ENCODE measurements at places on chromosomes 11 and 22.
A peak's percentile ranks its signal among the peaks of the same experiment; 100 is the strongest.

DNA sequence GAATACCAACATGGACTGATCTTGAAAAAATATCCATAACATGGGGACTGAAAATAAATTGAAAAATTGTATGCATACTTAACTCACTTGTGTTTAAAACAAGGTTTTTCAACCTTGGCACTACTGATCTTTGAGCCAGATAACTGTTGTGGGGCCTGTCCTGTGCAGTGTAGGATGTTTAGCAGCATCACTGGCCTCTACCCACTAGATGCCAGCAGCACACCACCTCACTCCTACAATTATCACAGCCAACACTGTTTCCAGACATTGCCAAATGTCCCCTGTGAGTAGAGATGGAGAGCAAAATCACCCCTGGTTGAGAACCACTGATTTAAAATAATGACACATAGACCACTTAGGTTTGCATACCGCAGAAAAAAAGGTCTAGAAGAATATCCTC, 45.0 kb upstream of the SLC1A2 start:
- DNase-seq, result no peak
- no peak overlapping the region for H3K4me3 ChIP-seq
- H3K36me3 ChIP-seq, result no peaks in the 10 kb centered on the region
- no peaks in the 10 kb centered on the region for H3K27me3 ChIP-seq

GRCh38 chr11:60679879-60680278, 19.5 kb upstream of the MS4A8 start:
- H3K27ac ChIP-seq, result no peak overlapping the region
- no peak overlapping the region for H3K4me3 ChIP-seq
- H3K36me3 ChIP-seq, result no peaks in the 10 kb centered on the region

GRCh38 chr11:61866231-61866957, 25.0 kb downstream of the FADS3 start:
- H3K4me3 ChIP-seq, result no peak overlapping the region
- no peaks in the 10 kb centered on the region for H3K4me1 ChIP-seq
- peaks cover 1% of the 10 kb centered on the region for H3K27me3 ChIP-seq

GRCh38 chr11:118060081-118060661, 16.7 kb upstream of the TMPRSS4 start:
- no peak overlapping the region for H3K4me3 ChIP-seq
- no peak for DNase-seq
- H3K36me3 ChIP-seq, result no peaks in the 10 kb centered on the region
- H3K27ac ChIP-seq, result no peak overlapping the region
- H3K27me3 ChIP-seq, result no peaks in the 10 kb centered on the region

GRCh38 chr22:40486962-40487602, 116.7 kb downstream of the SGSM3 start:
- H3K4me1 ChIP-seq, result no peaks in the 10 kb centered on the region
- no peak overlapping the region for H3K4me3 ChIP-seq
- no peak overlapping the region for H3K27ac ChIP-seq
- no peaks in the 10 kb centered on the region for H3K27me3 ChIP-seq

- DNase-seq, result no peak
- no peak overlapping the region for H3K27ac ChIP-seq
- H3K36me3 ChIP-seq, result no peaks in the 10 kb centered on the region
- H3K4me3 ChIP-seq, result no peak overlapping the region
These were observed 3.1 kb downstream of the CD3D start for GRCh38 chr11:118339281-118339961.

GRCh38 chr22:20852076-20852475, 6.5 kb downstream of the PI4KA start:
- H3K36me3 ChIP-seq, result no peaks in the 10 kb centered on the region
- H3K4me3 ChIP-seq, result no peak overlapping the region
- H3K27ac ChIP-seq, result no peak overlapping the region
- no peaks in the 10 kb centered on the region for H3K4me1 ChIP-seq
- H3K27me3 ChIP-seq, result no peaks in the 10 kb centered on the region
- DNase-seq, result no peak

DNA sequence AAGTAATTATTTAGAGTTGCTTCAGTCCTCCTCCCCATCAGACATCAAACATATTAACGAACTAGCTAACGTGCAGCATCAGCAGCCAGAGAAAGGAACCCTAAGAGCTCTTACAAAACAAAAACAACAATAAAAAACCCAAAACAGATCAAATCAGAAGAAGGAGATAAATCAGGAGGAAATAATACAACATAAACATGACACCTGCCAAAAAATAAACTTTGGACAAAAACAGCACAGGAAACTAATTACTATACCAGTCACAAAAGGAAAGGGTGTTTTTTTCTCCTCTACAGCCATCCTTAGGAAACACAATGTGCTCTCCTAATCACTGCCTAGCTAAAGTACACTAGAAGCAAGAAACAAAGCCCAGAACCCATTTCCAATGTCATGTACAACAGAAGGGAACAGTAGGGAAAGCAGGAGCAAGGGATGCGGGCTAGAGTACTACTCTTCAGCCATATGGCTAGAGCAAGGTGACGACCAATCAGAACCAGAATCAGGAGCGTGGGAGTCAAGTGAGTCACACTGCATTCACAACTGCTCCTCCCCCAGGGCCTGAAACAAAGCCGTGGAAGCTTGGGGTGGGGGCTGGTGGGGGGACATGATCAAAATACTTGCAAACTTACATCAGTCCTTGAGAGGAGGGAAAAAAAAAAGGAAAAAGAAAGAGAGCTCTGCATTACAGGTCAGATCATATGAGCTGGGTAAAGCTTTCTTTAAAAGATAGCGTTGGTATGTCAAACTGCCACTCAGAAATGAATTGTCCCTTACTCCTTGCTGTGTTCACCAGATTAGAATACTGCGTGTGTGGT, 60.4 kb downstream of the LARGE2 start:
- peaks cover 4% of the 10 kb centered on the region for H3K36me3 ChIP-seq
- no peak overlapping the region for H3K4me3 ChIP-seq
- peaks cover 5% of the 10 kb centered on the region for H3K4me1 ChIP-seq
- H3K27me3 ChIP-seq, result no peaks in the 10 kb centered on the region
- H3K27ac ChIP-seq, result peak overlapping the region; percentile 58

- H3K4me3 ChIP-seq, result no peak overlapping the region
- H3K4me1 ChIP-seq, result no peaks in the 10 kb centered on the region
- H3K36me3 ChIP-seq, result no peaks in the 10 kb centered on the region
- H3K27ac ChIP-seq, result no peak overlapping the region
- no peaks in the 10 kb centered on the region for H3K27me3 ChIP-seq
These were observed 181.2 kb downstream of the CSNK2A3 start for GRCh38 chr11:11171854-11172253.

- H3K4me1 ChIP-seq, result no peaks in the 10 kb centered on the region
- no peak for DNase-seq
These were observed 482.6 kb downstream of the MIAT start for GRCh38 chr22:27139935-27140511.

- H3K4me3 ChIP-seq, result no peak overlapping the region
- peaks cover 21% of the 10 kb centered on the region for H3K4me1 ChIP-seq
- no peaks in the 10 kb centered on the region for H3K36me3 ChIP-seq
These were observed 114.8 kb downstream of the TRIM29 start for GRCh38 chr11:120023120-120023519.

- H3K27me3 ChIP-seq, result no peaks in the 10 kb centered on the region
- DNase-seq, result no peak
- H3K36me3 ChIP-seq, result no peaks in the 10 kb centered on the region
These were observed 138.0 kb downstream of the TRPC6 start for GRCh38 chr11:101445761-101446160.

DNA sequence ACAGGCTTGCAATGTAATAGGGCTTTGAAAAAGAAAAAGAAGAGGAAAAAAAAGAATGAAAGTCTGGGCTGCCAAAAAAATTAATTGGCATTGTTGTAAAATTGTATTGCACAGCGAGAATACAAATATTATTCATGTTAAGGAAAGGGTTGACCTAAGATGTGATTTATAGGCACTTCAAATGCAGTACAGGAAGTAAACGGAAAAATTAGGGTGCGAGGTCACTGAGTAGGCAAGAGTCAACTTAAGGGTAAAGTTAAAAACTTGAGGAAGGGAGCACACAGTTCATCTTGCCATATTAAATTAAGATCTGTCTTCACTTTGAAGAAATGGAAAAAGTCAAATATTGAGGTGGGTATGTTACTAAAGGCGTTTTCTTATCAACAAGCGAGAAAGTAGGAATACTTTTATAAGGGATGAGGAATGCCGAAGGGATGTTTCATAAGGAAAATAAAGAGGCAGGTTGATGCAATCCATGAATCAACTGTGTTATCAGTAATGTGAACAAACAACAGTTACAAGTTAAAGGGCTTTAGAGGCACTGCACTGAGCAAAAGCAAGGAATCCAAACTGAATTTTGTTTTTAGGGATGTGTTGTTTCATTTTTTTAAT, 123.0 kb downstream of the WT1 start:
- H3K4me3 ChIP-seq, result no peak overlapping the region
- no peaks in the 10 kb centered on the region for H3K36me3 ChIP-seq
- no peaks in the 10 kb centered on the region for H3K27me3 ChIP-seq
- H3K27ac ChIP-seq, result no peak overlapping the region
- no peak for DNase-seq

DNA sequence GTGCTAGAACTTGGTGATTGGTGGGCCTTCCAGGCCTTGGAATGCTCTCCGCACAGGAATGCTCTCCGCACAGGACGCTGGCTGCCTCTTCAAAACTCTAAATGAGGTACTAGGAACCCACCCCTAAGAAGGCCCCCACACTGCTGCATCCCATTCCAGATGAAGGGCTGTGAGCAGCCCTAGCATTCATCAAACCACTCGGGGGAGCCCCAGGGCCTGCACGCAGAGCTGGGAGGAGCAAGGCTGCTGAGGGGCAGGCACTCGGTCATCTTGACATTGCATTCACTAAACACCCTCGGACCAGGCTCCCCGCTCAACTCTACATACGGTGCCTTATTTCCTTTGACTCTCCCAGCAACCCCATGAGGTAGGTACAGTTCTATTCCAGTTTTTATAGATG, 49.2 kb upstream of the EMID1 start:
- peak; percentile 68 for DNase-seq
- H3K4me1 ChIP-seq, result peaks cover 6% of the 10 kb centered on the region
- no peak overlapping the region for H3K27ac ChIP-seq
- no peaks in the 10 kb centered on the region for H3K27me3 ChIP-seq
- H3K36me3 ChIP-seq, result no peaks in the 10 kb centered on the region

DNA sequence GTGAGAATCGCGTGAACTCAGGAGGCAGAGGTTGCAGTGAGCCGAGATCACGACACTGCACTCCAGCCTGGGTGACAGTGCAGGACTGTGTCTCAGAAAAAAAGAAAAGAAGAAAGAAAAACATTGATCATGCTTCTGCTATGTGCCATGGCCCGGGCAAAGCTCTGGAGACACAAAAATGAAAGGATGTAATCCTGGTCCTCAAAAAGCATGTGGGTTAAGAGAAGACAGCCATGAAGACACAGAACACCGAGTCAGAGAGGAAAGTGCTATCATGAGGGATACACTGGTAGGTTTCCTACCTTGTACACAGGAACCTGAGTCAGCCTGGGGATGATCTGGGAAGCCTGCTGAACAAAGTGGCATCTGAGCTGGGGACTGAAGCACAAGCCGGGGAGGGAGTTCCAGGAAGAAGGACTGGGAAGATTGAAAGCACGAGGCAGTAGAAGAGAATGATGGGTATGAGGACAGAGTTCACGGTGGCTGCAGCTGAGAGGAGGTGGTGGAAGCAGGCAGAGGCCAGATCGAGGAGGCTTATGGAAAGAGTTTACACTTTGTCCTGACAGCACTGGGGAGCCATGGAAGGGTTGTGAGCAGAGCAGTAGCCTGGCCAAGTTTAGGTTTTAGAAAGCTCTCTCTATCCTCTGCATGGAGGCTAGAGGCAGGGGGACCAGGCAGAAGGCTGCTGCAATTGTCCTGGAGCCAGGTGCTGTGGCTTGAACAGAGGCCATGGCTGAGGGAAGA, 9.9 kb upstream of the MAFF start:
- no peaks in the 10 kb centered on the region for H3K4me1 ChIP-seq
- no peak for DNase-seq
- no peaks in the 10 kb centered on the region for H3K36me3 ChIP-seq
- no peaks in the 10 kb centered on the region for H3K27me3 ChIP-seq
- H3K27ac ChIP-seq, result no peak overlapping the region
- H3K4me3 ChIP-seq, result no peak overlapping the region

- no peaks in the 10 kb centered on the region for H3K36me3 ChIP-seq
- no peaks in the 10 kb centered on the region for H3K27me3 ChIP-seq
- peak; percentile 77 for DNase-seq
- peaks cover 14% of the 10 kb centered on the region for H3K4me1 ChIP-seq
- no peak overlapping the region for H3K27ac ChIP-seq
- peak overlapping the region; percentile 82 for H3K4me3 ChIP-seq
These were observed 547 bp downstream of the UVRAG start for GRCh38 chr11:75815345-75816168.

DNA sequence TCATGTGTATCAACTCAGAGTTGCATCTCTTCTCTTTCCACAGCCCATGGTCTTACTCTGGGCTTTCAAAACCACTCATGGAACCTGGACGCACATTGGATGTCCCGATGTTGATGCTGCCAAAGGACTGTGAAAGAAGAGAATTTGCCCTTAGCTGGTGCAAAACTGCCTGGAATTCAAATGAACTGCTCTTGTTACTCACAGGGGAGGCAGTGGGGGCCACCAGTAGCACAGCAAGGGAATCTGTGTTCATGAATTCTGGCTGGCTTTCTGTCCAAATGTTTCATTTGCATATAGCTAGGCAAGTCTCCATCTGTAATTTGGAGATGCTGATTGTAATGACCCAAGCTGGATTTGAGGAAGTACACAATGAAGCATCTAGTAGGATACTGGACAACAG, 24.9 kb downstream of the LMO2 start:
- H3K27me3 ChIP-seq, result peaks cover 46% of the 10 kb centered on the region
- peaks cover 5% of the 10 kb centered on the region for H3K4me1 ChIP-seq
- no peak for DNase-seq

DNA sequence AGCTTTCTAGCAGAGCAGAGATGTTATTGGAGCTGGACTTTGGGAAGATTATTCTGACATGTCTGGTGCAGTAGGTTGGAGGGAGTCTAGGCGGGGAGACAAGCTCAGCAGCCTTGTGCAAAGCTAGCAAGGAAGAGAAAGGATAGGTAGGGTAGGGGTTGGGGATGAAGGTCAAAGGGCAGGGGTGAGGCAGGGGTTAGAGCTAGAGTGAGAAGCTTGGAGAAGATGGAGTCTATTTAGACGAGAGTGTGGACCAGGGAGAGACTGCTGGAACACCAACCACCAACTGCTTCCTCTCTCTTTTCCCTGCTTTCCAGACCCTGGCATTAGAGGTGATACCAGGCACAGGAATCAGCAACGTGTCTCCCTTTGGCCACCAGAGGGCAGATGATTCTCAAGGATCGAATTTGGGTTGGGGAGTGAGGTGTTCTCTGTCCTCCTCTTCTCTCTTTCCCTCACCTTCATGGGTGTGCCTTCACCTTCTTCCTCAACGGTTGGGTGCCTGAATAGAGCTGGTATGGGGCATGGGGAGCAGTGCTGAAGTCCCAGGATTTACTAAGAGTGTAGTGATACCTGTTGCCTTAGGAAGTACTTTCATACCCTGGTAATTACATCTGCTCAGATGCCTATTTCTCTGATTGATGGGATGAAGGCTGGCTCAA, 1.8 kb upstream of the MARK2 start:
- DNase-seq, result no peak
- H3K27me3 ChIP-seq, result no peaks in the 10 kb centered on the region
- no peaks in the 10 kb centered on the region for H3K36me3 ChIP-seq

- H3K4me1 ChIP-seq, result no peaks in the 10 kb centered on the region
- no peak overlapping the region for H3K27ac ChIP-seq
- DNase-seq, result no peak
- H3K36me3 ChIP-seq, result no peaks in the 10 kb centered on the region
These were observed 9.2 kb upstream of the CELSR1 start for GRCh38 chr22:46546466-46547178.
